Lower lobe of right lung (tissue), 2 donors: ENCODE measurements at places on chromosomes 1 and 21. TPM values are rescaled to one million over a fixed set of nuclear protein-coding genes. Genes with fewer than 3 reads are reported as not detected.

The SYNC gene
- total RNA-seq = 14.5 TPM

The VPS13D gene
- 81.7 TPM for total RNA-seq

- no peak for DNase-seq
- no peaks in the 10 kb centered on the region for H3K27me3 ChIP-seq
- H3K4me1 ChIP-seq = no peaks in the 10 kb centered on the region
- H3K27ac ChIP-seq = no peak overlapping the region
- no peak overlapping the region for H3K4me3 ChIP-seq
These were observed 91.6 kb downstream of the CD247 start for GRCh38 chr1:167426716-167427115.

DNA sequence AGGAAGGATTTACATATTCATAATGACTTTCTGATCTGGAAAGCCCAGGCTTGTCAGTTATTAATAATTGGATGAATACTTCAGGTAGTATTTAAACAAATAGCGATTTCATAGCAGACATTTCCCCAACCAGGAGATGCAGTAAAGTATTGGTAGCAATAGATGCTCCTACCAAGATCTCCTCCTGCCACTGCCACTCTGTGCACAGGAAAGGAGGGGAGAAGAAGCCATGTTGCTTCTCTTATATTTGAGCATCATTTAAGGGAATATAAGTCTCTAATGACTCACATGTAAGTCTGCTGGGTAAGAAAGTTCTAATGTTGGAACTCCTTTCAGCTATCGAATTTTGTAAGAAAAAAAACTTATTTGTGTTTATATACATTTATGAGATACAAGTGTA, 420 bp upstream of the IFI16 start:
- H3K36me3 ChIP-seq = no peaks in the 10 kb centered on the region
- peak overlapping the region; percentile 80 for H3K27ac ChIP-seq
- no peaks in the 10 kb centered on the region for H3K27me3 ChIP-seq
- peaks cover 58% of the 10 kb centered on the region for H3K4me1 ChIP-seq

GRCh38 chr1:45730075-45730779, 20.2 kb downstream of the IPP start:
- peak; percentile 63 for DNase-seq
- H3K27ac ChIP-seq = peak overlapping the region; percentile 48
- peaks cover 9% of the 10 kb centered on the region for H3K4me1 ChIP-seq

DNA sequence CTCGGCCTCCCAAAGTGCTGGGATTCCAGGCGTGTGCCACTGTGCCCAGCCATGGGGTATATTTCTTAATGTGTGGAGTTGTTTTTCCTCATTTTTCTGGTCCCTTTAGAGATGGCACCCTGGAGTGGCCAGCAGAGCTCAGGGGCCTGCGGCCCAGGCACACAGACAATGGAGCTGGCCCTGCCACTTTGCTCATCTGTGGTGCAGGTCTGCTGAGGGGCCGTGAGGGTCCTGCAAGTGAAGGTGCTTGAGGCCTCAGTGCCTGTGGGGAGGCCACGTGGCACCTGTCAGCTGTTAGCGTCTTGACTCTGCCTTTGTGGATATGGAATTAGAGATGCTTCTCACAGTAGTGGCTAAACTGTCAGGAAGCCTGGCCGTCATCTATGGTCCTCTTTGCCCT, 7.5 kb downstream of the COL18A1 start:
- DNase-seq = no peak
- H3K27ac ChIP-seq = no peak overlapping the region
- H3K27me3 ChIP-seq = peaks cover 8% of the 10 kb centered on the region
- no peak overlapping the region for H3K4me3 ChIP-seq
- H3K36me3 ChIP-seq = no peaks in the 10 kb centered on the region
- peaks cover 7% of the 10 kb centered on the region for H3K4me1 ChIP-seq

DNA sequence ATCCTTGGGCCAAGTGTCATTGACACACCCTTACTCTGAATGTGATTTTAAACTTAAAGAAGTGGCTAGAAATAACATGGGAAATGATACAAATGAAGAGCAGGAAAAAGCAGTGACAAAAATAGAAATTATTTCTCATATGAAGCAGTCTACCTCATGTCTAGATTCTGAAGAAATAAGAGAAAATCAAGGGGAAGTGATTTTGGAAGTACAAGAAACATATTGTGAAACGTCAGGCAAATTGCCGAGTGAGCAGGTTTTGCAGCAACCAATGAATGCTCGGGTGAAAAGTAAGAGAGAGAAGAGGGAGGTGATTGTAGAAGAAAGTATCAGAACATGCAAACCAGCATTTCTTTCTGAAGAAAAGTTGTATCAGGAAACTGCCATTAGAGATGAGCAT, 130.7 kb downstream of the MACF1 start:
- no peak for DNase-seq
- no peak overlapping the region for H3K27ac ChIP-seq
- H3K36me3 ChIP-seq = peaks cover 95% of the 10 kb centered on the region
- no peaks in the 10 kb centered on the region for H3K27me3 ChIP-seq
